ENCODE measurements at places on chromosomes 12 and 14.

GRCh38 chr12:561908-562593 is 101.2 kb downstream of the NINJ2 start:
- no peak for DNase-seq

DNA sequence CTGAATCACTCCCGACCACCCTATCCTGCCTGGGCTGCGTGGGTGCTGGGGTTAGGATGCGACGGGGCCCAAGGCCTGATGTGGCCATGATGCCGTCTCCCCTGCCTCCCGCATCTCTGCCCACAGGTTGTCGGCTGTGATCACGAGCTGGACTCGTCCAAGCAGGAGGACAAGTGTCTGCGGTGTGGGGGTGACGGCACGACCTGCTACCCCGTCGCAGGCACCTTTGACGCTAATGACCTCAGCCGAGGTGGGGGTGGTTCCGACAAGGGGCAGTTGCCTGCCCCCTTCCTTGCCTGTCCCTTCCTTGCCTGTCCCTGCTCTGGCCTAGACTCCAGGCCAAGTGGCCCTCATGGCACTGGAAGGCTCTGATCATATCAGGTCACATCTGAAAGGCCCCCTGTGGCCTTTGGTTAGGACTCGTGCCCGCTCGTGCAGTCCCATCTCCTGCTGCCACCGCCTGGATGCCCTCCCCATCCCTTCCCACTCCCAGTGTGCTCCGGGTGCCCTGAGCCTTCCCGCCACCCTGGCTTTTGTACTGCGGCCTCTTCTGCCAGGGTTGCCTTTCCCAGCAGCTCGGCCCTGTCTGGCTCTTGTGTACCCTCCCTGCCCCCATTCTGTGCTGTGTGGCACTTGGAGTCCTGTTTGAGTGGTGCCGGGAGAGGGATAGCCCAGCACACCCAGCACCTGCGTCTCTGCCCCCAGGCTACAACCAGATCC is 13.6 kb downstream of the PAPLN start:
- DNase-seq: no peak

- DNase-seq: no peak
Measured at GRCh38 chr14:70473825-70474224, 21.9 kb downstream of the ADAM21 start.

GRCh38 chr14:22262881-22263280 is 326.1 kb downstream of the DAD1 start:
- DNase-seq: no peak

DNA sequence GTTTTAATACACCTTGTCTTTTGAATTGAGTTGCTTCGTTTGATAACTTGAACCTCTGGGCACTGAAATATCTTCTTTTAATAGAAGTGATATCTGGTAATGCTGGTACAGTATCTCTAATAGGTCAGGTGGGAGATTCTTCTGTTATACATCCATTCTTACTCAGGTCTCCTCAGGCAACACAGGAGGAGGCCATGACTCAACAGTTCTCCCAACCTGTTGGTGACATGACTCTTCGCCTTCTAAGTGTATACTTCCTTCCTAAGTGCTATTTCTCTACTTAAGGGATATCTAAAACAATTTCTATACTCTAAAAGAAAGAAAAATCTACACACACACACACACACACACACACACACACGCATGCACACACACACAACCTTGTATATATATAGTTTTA is 509.1 kb downstream of the PCNX1 start:
- DNase-seq: no peak

DNA sequence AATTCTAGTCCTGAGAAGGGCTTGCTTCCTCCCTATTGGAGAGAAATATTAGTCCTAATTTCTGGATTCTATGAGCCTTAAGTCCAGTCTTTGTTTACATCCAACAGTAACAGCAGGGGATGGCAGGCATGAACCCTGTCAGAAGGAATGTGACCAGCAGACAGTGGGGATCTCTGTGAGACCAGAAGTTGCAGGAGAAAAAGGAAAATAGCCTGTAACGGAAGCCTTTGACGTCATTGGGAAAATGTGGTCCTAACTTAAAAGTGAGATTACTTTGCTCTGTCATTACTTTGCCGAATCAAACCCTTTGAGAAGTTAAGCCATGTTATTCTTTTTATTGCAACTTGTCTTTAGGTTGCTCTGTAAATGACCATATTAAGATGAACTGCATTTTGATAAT is 218.2 kb upstream of the PRICKLE1 start:
- no peak for DNase-seq

- no peak for DNase-seq
Measured at GRCh38 chr12:15629108-15629507, 160.1 kb downstream of the EPS8 start.

DNA sequence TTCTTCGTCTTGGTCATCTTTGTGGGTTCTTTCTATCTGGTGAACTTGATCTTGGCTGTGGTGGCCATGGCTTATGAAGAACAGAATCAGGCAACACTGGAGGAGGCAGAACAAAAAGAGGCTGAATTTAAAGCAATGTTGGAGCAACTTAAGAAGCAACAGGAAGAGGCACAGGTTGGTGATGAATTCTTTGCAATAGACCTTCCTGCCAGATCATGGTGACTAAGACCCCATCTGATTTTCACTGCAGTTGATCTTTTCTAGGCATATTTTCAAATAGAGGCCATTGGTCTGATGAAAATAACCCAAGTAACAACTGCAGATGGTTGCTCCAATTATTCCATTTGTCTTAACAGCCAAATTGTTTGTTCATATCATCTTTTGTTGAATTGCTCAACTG is 114.4 kb downstream of the SCN8A start:
- no peak for DNase-seq

GRCh38 chr14:39060818-39061437 is 42.1 kb downstream of the SEC23A start:
- no peak for DNase-seq

DNA sequence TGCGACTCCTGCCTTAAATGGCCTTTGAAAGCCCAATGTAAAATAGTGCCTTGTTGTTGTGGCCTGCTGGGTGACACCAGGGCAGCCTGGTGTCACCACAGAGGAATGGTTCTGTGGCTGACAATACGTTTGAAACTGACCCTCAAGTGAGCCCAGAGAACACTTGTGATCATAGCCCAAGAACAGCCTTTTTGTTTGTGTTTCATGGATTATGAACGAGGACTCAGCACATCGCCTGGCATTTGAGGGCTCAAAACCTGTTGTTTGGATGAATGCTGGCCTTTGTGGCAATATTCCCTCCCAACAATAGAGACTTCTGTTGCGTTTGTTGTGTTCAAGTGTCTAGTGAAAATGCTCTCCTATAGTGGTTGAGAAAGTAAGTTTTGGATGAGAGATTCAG is 48.5 kb downstream of the TSPAN9 start:
- no peak for DNase-seq

DNA sequence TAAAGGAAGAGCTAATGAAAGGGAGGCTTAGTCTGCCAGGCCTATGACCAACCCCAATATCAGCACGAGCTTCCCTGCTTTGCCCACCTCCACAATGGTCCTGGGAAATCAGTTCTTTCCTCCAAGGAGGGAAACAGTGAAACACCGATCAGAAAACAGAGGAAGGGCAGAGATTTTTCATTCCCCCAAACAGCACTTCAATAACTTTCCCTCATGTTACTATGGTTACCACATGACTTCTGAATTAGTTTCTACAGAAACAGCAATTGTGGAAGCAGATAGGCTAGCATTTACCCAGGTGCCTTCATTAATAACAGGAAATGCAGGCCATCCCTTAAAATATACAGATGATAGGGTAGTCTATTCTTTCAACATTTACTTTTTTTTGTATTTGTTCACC is 35.9 kb downstream of the TRIM9 start:
- DNase-seq: no peak

GRCh38 chr12:51341251-51342007 is 5.0 kb downstream of the CELA1 start:
- DNase-seq: peak; percentile 81

DNA sequence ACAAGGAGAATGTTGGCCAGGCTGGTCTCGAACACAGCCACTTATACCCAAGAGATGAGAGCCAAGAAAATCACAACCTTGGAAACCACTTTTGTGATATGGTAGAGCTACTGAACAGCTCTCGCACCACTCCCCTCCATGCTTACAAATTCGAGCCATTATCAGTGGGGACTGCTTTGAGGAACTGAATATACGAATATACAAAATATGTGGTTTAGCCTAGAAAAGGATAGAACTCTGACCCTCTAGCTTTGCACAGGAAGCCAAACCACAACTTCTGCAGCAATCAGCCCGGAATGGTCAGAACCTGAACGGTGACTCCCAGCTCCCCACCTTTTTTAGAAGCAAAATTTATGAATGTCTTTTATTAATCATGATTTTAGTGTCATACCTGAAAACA is 129.8 kb upstream of the TMEM132C start:
- no peak for DNase-seq

DNA sequence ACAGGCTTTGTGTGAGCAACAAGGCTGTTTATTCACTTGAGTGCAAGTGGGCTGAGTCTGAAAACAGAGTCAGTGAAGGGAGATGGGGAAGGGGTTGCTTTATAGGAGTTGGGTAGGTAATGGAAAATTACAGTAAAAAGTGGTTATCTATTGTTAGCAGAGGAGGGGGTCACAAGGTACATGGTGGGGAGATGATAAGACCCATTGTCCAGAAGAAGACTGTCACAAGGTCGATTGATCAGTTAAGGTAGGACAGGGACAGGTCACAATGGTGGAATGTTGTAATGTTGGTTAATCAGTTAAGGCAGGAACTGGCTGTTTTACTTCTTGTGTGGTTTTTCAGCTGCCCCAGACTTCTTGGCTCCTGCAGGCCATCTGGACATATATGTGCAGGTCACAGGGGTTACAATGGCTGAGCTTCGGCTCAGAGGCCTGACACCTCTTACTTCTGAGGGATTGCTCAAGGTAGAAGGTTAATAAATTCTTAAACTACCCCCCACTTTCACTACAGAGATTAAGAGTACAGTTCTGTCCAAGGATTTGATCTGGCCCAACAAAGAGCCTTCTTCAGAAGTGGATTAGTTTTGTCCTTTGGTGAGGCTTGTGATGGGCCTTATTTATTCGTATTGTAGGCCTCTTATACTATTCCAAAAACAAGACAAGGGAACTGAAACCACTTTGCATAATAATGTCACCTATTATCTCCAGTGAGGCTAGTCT is 13.8 kb upstream of the DHRS4 start:
- DNase-seq: no peak

DNA sequence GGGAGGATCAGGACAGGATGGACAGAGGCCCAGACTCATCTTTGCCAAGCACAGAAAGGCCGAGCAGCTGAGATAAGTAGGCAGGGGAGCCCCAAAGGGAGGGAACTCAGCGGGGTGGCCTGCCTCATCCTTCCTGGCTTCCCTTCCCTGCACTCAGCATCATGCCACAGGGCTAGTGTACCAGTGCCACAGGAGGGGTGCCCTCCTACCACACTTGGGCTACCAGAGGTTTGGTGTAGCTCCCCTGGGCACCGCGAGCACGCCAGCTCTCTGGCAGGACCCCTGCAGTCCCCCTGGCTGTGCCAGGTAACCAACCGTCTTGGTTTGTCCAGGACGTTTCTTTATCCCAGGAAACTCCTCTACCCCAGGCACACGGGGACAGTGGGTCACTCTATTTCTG is 123.5 kb downstream of the ESRRB start:
- no peak for DNase-seq

GRCh38 chr12:89129167-89129870 is 223.0 kb downstream of the DUSP6 start:
- no peak for DNase-seq

DNA sequence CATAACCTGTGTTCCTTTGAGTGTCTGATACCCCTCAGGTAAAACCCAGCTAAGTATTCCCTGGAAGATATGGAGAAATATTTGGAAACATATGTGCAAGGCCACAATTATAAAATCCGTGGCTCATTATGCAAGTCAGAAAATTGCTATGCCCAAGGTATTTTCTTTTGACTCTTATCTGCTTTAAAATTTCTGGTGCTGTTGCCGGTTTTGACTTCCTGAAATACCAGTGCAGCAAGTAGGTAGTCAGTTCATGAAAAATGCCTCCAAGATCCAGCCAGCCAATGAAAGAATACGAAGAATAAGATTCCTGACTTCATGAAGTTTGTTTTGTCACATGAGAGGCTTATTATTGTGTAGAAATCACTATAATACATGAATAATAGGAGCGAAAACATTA is 20.2 kb upstream of the FUT8 start:
- no peak for DNase-seq

Data from activated CD8-positive, alpha-beta T cell treated with anti-CD3 and anti-CD28 coated beads, Interleukin-2, amount 10 ng/mL, durations not matched to agents 7 days and 5 days (primary cell).